IMR-90 (cell line): ENCODE measurements at places on chromosomes 5 and 9. TPM values are rescaled to one million over a fixed set of nuclear protein-coding genes. Genes with fewer than 3 reads are reported as not detected.

The MUSK gene
- polyA plus RNA-seq: 0.07 and 0.19 TPM in 2 replicates

GRCh38 chr5:138844812-138845513 lies 30.2 kb downstream of the LRRTM2 start:
- DNase-seq: peak; percentile 88

- no peak for DNase-seq
These were observed 135.0 kb downstream of the ENTREP1 start for GRCh38 chr9:69460012-69460411.

DNA sequence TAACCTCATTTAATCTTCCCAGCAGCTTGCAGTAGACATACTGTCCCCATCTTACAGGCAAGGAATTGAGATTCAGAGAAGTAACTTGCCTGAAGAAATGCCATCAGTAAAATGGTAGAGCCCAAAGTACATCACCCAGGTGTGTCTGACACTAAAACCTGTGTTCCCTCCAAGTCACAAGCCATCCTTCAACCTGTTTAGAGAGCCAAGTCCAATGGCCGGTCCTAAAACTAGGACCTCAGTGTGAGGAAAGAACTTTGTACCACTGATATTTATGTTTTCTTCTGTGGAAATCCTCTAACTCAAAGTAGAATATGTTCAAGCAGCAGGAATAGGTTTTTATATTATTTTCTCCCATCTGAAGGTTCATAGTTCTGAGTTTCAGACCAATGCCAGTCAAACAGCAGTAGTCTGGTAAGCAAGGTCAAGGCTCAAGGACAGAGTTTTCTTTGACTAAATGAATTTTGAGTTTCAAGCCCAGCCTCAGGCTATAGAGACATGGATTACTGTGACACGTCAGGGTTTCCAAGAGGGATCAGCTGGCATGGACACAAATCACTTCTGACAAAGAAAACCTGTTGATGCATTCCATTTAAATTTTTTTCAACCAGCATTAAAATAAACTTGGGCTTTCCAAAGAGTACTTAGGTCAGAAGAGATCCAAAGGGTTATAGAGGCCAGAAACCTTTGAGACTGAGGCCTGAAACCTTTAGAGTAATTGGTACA lies 80.9 kb upstream of the PLPP6 start:
- no peak for DNase-seq

DNA sequence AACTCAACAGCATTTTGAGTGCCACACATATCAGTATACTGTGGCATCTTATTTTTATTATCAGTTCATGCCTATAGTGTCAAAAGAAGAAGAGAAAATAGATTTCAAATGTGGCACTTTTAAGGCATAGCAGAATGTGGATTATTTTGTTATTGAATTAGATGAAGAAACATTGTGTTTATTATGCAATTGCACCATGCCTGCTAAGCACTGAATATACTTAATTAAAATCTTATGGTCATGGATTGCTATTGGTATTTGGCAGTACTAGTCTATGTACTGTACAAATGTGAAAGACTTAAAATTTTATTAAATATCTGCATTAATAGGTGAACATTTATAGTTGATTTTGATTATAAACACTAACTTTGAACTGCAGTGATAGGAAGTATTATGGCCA lies 128.8 kb downstream of the FER start:
- DNase-seq: no peak

DNA sequence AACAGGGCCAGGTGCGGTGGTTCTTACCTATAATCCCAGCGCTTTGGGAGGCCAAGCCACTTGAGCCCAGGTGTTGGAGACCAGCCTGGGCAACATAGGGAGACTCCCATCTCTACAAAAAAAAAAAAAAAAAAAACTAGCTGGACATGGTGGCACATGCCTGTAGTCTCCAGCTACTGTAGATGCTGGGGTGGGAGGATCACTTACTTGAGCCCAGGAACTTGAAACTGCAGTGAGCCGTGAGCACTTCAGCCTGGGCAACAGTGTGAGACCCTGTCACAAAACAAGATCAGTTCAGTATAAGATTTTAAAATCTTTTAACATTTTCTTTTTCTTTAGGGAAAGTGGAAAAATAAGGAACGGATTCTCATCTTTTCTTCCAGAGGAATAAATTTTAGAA lies 2.5 kb downstream of the BRIX1 start:
- DNase-seq: no peak

DNA sequence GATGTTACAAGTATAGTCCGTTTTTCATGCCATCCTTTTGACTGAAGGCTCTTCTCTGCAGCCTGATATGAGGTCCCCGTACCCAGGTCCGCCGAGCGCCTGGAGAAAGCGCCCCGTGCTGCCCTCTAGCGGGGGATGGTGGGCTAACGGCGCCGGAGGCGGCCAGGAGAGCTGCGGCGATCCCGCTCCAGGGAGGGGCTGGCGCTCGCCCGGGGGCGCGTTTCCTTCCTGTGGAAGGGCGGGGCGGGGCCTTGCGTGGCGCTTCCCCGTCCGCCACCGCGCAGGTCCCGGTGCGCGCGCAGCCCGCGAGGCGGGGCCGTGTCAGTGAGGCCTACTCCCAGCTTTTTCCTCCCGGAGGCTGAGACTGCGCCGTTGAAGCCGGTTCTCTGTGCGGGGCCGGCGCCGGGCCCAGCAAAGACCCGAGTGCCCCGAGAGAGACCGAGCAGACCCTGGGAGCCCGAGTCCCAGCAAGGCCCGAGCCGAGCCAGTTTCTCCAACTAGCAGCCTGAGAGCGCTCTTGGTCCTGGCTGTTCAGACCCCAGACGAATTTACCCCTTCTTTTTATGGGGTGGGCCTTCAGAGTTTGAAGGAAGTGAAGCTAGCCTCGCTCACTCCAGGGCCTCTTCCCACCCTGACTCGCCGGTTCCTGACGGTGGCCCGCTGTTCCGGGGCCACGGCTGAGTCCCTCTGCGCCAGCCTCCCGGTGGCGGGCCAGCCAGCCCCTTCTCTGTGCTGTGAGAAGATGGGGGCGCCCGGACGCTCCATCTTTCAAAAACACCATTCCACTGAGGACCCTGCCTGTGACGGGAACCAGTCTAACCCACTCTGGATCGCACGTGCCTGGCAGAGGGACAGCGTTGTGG lies 9.7 kb upstream of the PHF2 start:
- DNase-seq: peak; percentile 94

- DNase-seq: no peak
These were observed 140.4 kb downstream of the GABBR2 start for GRCh38 chr9:98568234-98568908.

- DNase-seq: no peak
These were observed 71.4 kb upstream of the MAP1B start for GRCh38 chr5:72035831-72036230.

The SH2D3C gene
- polyA plus RNA-seq: 0.22 and 0.24 TPM in 2 replicates

GRCh38 chr9:79334001-79334400 lies 237.8 kb upstream of the TLE4 start:
- no peak for DNase-seq

The OR2V1 gene
- not detected in 2 replicates for polyA plus RNA-seq

The IRX4 gene
- polyA plus RNA-seq: not detected in 2 replicates

The POLE3 gene
- polyA plus RNA-seq: 33.4 and 34.8 TPM in 2 replicates

- DNase-seq: peak; percentile 69
These were observed 2.2 kb upstream of the S1PR3 start for GRCh38 chr9:88988796-88989641.

DNA sequence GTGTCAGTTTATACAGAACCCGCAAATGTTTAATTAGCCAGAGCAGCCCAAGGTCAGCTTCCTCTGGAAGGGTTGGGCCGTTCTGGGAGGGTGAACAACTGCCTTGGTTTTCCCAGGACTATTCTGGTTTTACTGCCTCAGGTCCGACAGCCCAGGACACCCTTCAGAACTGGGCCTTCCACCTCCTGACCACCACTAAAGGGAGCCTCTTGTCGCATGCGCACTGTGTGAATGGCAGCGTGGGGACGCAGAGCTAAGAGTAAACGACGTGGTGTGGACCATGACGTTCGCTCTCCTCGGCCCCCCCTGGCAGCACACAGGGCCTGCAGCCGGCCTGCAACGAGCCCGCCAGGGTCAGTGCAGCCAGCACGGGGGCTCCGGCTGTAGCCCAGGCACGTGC lies 214.9 kb downstream of the FANCC start:
- no peak for DNase-seq

GRCh38 chr5:128559300-128560297 lies 21.6 kb upstream of the FBN2 start:
- DNase-seq: peak; percentile 50

The SLC6A7 gene
- polyA plus RNA-seq: not detected in 2 replicates

DNA sequence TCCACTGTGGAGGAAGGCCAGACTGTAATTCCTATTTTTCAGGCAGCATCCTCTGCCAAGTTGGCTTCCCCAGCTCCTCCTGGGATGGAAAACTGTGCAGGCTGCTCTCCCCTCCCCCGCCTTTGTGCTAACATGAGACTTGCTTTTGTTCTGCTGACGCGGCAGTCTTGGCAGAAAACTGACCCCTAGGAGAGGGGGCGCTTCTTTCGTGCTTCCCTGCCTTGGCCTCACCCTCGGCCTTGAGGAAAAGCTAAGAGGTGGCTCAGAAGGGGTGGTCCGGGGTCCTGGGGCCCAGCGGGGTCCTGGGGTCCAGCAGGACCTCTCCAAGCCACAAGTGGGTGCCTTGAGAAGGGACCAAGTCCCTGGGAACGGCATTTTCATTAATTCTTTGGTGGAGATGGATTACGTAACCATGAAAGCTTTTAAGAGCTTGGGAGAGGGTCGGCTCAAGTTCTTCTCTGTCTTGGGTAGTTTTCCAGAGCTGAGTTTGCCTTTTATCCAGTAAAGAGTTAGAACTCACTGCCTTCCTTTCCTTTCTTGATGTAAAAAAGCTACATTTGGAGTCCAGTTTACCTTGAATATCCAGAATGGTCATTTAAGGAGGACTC lies 51.0 kb downstream of the SH3PXD2B start:
- DNase-seq: peak; percentile 67

- no peak for DNase-seq
These were observed 2.5 kb downstream of the FRMD3 start for GRCh38 chr9:83535736-83536135.

DNA sequence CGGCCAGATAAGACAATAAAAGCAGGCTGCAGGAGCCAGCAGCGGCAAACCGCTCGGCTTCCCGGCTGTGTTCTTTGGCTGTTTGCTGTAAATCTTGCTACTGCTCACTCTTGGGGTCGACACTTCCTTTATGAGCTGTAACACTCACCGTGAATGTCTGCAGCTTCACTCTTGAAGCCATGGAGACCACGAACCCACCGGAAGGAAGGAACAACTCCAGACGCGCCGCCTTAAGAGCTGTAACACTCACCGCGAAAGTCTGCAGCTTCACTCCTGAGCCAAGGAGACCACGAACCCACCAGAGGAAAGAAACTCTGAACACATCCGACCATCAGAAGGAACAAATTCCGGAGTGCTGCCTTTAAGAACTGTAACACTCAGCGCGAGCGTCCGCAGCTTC lies 451.7 kb downstream of the AGTPBP1 start:
- DNase-seq: no peak

The LCN1 gene
- not detected in 2 replicates for polyA plus RNA-seq

The NSA2 gene
- polyA plus RNA-seq: 33.0 and 33.9 TPM in 2 replicates

- no peak for DNase-seq
These were observed 40.6 kb upstream of the COL5A1 start for GRCh38 chr9:134600836-134601638.

GRCh38 chr9:98943682-98944056 lies at the start of gene COL15A1:
COL15A1 (plus strand) TSS chr9:98943907; CDS start chr9:98944062, 155 bp downstream.
- no peak for DNase-seq

- DNase-seq: no peak
These were observed 453 bp downstream of the RASGEF1C start for GRCh38 chr5:180208435-180209081.

GRCh38 chr5:6069496-6070185 lies 308.7 kb downstream of the MED10 start:
- no peak for DNase-seq

GRCh38 chr9:95343725-95344287 lies 26.3 kb upstream of the FANCC start:
- DNase-seq: no peak

GRCh38 chr5:41891066-41891707 lies 13.0 kb upstream of the RIMOC1 start:
- no peak for DNase-seq

- DNase-seq: no peak
These were observed 355.3 kb downstream of the NR2F1-AS1 start for GRCh38 chr5:93225748-93226147.

GRCh38 chr9:134631881-134632280 lies 9.7 kb upstream of the COL5A1 start:
- no peak for DNase-seq

GRCh38 chr5:134139891-134140469 lies 25.5 kb downstream of the TCF7 start:
- DNase-seq: no peak

DNA sequence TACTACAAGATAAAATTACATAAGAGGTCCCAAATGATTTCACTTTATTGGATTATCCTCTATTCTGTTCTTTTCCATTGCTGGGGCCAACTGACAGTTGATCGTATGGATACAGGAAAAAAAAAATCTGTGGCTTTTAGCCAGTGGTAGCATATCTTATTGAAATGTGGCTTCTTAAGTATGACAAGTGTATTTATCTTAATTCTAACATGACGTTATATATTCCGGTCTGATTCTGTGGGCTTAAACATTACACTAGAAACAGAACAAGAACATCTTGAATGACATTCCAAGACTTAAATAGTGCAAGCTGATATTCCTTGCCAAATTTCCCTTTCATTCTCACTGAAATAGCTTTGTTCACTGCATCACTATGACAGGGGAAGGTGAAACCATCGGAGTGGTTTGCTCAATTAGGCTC lies 117.9 kb downstream of the INSYN2B start:
- DNase-seq: peak; percentile 25

The PGGT1B gene
- 0.95 and 2.1 TPM in 2 replicates for polyA plus RNA-seq

DNA sequence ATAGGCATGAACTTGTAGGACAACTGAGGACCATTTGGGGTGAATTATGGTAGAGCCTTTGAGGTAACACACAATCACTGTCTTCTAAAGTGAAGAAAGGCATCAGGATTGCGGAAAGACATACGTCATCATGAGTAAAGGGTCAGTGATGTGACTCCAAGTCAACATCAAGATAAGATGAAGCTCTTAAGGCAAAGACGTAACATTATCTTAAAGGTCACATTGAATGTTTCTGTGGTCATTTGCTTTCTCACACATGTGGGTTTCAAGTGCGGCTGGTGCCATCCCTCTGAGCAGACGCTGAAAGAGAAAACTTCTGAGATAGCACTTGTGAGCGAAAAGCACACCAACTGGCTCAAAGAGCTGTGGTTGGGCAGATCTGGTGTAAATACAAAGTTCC lies 63.3 kb upstream of the GRAMD2B start:
- DNase-seq: no peak

- DNase-seq: no peak
These were observed 82.2 kb downstream of the IPO11 start for GRCh38 chr5:62494772-62495171.

GRCh38 chr5:179232091-179232735 lies 113.0 kb downstream of the ADAMTS2 start:
- DNase-seq: no peak

DNA sequence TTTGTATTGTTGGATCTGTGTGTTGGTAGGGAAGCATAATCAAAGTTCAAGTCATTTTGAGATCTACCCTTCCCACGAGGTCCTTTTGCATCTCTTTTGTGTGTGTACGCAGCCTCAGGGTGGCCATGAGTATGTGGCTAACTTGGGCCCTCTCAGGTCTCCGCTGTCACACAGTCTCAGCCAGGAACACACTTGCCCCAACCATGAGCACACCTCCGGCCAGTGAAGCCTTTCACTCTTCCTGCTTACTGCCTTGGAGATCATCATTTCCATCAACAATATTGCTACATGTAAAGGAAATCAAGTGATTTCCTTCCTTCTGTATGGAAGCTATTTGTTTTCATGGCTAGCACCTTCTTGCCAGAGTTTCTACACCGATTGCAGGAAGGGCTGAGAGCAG lies 13.9 kb downstream of the ZNF346 start:
- no peak for DNase-seq

GRCh38 chr5:169100735-169101075 lies 200.2 kb downstream of the SLIT3 start:
- no peak for DNase-seq
